ENCODE measurements at places on chromosomes 7 and 10.

GRCh38 chr10:124045801-124046355 lies 47.5 kb downstream of the CHST15 start:
- DNase-seq = no peak

DNA sequence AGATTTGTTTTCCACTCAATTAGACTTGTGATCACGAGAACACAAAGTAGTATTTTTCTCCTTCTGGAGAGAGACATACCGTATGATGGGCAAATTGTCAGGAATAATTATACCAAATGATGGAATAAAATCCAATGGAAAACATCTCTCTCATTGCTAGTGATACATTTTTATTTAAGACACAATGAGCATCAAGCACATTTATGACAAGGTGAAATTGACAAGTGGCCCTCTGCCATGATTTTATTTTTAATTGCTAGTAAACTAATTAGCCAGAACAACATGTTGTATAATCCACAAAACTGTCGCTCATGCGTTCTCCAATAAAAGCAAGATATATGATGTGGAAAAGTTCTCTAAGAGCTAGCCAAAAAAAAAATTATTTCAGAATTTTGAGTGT lies 620.8 kb downstream of the AUTS2 start:
- DNase-seq = no peak

GRCh38 chr7:6641305-6642035 lies 4.4 kb downstream of the ZNF316 start:
- DNase-seq = no peak

DNA sequence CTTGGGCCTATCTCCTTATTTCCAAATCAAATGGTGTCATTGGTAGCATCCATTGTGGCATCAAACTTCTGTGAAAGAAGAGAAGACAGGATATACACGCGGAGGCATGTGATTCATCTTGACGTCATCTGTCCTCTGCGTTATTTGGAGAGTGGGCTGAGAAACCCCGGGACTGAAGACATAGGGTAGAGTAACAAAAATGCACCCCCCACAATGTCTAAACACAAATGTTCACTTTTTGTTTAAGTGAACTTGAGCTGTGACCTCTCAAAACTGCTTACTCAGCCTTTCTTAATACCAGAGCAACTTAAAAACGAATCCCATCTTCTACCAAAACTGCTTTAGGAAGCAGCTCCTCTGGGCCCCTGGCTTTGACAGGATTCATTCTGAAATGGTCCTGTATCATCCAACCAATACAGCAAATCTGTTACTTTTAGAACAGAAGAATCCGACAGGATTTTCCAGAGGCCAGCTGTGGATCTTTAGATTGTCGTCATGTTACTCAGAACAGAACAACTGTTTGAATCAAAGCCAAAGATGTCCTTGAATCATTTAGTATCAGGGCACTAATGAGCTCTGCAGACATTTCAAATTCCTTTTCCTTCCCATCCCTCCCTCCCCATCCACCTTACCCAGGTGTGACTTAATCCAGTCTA lies 438.1 kb downstream of the SUGCT start:
- DNase-seq = no peak

- DNase-seq = no peak
Observed at GRCh38 chr10:19592276-19592675, 224.0 kb upstream of the PLXDC2 start.

Data from OCI-M1 (cell line).